NCI-H2107 (cell line): ENCODE measurements at places on chromosomes 6 and 20.

- no peak for DNase-seq
These were observed 186.6 kb downstream of the DOK5 start for GRCh38 chr20:54661880-54662465.

DNA sequence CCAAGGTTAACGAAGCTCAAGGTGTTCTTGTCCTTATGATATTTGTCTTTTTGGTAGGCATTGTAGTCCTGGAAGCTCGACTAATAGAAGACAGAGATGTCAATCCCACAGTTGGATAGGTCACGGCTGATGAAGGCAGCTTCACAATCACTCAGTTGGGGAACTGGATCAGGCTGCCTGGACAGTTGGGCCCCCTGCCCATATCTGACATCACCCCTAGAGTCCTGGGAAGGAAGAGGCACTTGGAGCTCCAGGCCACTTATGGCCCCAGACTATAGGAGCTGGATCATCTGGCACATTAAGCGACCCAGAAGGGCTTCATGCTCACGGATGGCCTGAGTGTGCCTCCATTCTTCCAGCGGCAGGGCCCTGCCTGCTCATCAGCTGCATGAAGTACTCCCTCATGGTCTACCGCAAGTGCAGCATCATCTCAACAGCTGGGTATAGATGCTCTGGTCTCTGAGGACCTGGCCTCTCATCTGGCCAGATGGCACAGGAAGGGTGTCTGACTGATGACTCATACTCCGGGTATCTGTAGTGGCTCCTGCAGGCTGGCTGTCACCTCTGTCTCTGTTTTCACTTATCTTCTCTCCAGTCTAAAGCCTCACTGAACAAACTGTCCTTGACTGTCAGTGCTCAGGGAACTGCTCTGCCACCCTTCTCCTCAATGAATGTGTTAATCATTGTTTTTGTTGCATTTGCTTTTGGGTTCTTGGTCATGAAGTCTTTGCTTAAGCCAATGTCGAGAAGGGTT, 29.2 kb upstream of the SSR1 start:
- no peak for DNase-seq

DNA sequence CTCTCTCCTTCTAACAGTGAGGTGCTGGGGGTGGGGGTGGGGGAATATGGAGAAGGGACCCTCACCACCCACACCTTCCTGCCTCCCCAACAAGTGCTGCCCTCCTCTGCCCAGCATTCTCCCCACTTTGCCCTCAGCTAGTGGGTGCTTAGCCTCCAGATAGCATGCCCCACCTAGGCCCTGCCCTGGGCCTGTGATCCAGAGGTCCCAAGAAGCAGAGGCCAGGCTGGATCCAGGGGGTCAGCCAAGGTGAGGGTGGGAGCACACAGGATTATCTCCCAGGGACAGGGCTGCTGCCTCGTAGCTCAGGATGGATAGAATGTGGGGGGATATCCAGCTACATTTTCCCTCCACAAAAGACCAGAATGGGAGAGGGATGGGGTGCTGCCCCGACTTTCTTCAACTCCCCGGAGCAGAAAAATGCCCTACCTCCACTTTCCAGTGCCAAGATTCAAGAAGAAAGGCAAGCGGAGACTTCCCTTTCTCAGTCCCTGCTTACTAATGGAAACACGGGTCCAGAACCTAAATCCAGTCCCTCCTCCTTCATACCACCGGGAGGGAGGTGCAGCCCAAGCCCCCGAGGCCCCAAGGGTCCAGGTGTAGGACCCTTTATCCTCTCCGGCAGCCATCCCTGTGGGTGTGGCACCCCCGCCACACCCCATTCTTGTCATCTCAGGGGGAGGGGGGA, 987 bp downstream of the ADISSP start:
- DNase-seq, result no peak

GRCh38 chr6:132390017-132390416, 11.3 kb downstream of the MOXD1 start:
- no peak for DNase-seq

DNA sequence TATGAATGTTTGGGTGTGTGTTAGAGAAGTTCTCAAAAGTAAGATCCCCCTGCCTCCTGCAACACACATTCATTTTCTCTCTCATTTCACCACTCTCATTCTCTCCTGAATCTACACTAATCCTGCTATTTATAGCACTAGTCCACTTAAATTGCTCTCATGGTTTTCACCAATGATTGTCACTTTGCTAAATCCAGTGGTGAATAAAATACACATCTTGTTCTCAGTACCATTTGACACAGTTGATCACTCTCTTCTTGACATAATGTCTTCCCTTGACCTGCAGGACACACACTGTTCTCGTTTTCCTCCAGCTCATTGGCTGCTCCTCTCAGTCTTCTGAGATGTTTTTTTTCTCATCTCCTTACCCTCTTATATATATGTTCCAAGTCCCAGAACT, 32.1 kb downstream of the TENT5A start:
- no peak for DNase-seq

DNA sequence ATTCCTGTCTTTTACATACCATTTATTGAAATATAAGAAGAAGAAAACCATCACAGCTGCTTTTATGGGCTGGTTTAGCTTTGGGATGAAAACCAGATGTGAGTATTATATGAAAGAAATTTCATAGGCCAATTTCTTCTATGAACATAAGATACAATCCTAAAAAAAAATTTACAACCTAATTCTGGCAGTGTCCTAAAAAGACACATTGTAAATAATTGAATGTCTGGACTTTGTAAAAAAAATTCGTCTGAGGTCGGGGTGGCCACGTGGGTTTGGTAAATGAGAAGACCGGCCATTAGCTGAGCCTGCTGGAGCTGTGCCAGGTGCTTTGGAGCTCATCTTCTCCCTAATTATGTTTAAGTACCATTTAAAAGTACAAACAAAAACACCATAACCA, 26.8 kb downstream of the DACT2 start:
- no peak for DNase-seq

GRCh38 chr6:3579652-3580175, 122.9 kb upstream of the SLC22A23 start:
- DNase-seq, result no peak

DNA sequence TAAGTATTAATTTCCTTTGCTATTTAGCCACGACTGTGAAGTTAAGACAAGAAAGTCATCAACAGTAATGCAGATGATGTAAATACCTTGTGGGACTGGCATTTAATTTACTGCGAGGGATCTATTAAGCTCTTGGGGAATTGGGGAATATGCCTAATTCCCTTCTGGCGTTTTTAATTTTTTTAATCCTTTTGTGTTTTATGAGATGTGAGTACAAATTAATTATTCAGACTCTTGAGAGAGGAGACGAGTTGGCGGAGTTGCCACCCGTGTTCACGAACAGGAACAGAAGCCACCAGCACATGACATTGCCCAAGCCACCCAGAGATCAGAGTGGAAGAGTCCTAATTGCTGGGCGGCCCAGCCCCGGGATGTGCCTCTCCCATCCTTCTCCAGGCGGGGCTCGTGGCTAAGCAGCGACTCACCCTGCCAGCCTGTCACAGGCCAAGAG, 533 bp upstream of the CRYBG1 start:
- DNase-seq, result no peak

GRCh38 chr6:1015825-1016224, 296.1 kb upstream of the FOXQ1 start:
- no peak for DNase-seq

DNA sequence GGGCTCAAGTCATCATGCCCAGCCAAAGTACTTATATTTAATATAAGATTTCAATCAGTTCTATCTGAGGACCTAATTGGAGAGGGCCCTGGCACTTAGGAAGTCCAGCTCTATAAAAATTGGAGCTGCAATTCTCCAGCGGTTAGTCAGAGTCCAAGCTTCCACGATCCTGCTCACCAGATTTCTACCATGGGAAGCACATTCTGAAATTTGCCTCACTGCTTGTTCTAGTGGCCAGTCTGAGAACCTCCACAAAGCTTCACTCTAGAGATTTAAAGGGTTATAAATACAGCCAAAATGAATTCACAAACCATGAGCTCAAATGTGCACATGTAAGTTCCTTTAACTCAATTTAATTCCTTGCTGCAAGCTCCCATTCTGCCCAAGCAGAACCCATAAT, 33.5 kb downstream of the PNLDC1 start:
- DNase-seq, result no peak

DNA sequence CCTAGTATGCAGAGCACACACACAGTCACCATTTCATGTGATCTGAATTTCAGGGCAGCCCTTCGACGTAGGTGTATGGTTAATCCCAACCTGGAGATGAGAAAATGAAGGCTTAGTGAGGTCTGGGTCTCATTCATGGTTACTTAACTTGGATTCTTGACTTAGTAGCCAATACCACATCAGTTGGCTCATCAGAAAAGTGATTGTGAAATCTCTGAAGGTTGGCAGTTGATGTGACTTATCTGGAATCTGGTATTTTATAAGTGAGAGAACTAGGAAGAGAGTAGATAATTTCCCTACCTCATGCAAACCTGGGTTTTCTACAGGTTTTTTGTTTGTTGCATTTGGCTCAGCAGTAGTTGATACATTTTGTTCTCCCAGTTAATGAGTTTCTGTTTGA, 123.7 kb downstream of the CCDC170 start:
- DNase-seq, result no peak

- DNase-seq, result no peak
These were observed 52.7 kb downstream of the ZHX3 start for GRCh38 chr20:41264819-41265218.

DNA sequence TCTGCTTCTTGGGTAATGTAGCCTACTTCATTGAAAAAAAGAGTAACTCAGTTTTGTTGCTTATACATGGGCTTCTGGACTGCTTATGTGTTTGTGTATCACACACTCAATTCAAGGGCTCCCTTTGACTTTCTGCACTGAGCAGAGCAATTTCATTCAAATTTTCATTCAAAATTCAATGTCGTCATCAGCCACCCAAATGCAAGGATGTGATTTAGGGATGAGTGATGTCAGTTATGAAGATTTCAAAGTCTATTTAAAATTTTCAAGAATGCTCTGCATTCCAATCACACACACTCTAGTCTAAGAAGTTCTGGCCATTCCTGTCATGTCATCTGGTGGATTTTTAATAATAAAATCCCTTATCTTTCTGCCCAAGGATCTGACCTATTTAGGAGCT, 344.5 kb upstream of the ZFP64 start:
- no peak for DNase-seq

GRCh38 chr6:147776631-147777213, 268.2 kb downstream of the SAMD5 start:
- DNase-seq, result no peak

DNA sequence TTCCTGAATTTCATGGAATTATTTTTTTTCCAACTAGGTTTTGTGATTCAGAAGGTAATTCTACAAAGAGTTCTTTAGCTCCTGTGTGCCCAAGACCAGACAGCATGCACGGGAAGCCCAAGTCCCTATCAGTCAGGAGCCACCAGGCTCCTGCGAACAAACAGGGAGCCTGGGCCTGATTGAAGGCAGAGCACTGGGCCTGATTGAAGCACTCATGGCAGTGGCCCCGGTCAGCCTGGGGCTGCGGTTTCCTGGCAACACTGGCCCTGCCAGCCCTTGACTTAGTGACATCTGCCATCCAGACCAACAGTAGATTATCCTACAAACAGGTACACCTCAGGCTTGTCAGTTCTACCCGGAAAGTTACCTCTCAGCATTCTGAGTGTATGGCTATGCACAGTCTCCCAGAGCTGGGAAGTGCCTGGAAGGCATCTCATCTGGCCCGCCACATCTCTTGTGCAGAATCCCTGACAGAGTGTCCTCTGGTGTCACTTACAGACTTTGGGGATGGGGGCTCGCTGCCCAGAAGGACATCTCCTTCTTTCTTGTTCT, 133.8 kb downstream of the VEGFA start:
- DNase-seq, result no peak

GRCh38 chr20:20360464-20360863, 7.4 kb upstream of the INSM1 start:
- no peak for DNase-seq

DNA sequence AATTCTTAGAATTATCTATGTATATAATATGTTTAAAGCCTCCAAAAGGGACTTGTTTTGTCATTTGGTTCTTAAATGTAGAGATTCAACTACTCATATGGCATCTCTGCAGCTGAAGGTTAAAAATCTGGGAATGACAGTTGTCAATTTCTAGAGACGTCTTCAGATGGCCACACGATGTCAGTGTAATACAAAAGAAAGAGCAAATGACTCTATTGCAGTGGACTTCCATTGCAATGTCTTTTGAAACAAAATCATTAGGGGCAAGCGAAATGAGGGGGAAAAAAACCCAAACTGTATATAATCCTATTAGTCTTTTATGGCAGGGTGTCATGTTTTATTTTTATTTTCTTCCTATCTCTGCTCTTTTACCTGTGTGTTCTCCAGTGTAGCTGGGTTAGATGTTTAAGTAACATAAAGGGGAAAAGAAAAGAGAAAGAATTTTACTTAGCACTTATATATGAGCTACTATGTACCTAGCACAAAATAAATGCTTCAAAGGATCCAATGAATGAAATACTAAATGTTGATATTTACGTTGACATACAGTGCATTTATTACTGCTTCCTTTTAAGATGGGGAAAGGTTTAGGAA, 26.2 kb downstream of the CCN2 start:
- no peak for DNase-seq

- DNase-seq, result no peak
These were observed 2.8 kb downstream of the SIRPA start for GRCh38 chr20:1897965-1898464.

- no peak for DNase-seq
These were observed 129.2 kb upstream of the PCSK2 start for GRCh38 chr20:17097603-17098002.

DNA sequence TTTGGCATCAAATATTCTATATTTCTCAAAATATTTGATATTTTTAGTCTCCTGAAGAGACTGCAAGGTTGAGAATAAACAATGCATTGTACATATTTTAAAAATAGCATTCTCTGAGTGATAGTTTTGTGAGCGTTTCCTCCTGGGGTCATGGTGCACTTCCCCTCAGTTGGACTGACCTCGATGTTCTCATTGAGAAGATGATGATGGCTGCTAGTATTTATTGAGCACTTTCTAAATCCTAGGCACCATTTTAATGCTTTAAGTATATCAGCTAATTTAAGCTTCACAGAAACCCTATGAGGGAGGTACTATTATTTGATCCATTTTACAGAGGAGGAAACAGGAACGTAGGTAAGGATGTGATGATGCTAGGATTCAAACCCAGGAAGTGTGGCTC, 18.2 kb downstream of the DSE start:
- no peak for DNase-seq

DNA sequence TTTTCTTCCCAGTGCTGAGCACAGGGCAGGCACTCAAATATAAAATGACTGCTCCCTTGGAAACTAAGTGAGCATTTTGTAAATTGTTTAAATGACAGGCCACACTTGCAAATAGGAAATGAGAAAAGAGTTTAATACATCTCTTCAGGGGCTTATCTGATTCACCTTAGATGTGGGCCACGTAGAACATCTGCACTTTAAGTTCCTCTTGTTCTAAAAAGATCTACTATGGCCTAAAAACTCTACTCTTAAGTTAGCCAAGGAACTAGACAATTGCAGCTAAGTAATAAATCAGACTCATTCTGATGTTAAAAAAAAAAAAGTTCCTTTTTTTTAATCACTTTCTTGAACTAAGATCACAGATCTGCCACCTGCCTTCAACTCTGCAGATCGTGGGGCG, 126.3 kb downstream of the KIF16B start:
- no peak for DNase-seq

GRCh38 chr6:26367114-26367513, 2.1 kb downstream of the BTN3A2 start:
- DNase-seq, result no peak

GRCh38 chr20:2874456-2874855, 1.2 kb downstream of the PTPRA start:
- DNase-seq, result no peak
